ENCODE measurements at places on chromosomes 12 and 14.

DNA sequence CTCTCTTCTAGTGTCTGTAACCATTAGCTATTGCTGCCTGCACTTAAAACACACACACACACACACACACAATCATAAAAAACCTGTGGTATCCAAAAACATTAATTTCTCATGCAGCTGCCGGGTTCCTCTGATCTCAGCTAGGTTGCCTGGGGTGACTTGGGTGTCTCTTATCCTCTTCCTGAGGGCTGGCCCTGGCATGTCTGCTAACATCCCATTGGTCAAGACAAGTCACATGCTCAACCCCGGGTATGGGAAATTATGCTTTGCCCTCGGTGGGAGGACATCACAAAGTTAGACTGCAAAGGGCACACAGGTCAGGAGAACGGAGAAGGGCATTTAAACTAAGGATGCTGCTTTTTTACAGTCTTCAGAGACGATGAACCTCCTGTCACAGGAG, 55.7 kb downstream of the TRPV4 start:
- DNase-seq = peak; percentile 91

GRCh38 chr14:105385698-105386365, 12.5 kb upstream of the TEX22 start:
- no peak for DNase-seq

DNA sequence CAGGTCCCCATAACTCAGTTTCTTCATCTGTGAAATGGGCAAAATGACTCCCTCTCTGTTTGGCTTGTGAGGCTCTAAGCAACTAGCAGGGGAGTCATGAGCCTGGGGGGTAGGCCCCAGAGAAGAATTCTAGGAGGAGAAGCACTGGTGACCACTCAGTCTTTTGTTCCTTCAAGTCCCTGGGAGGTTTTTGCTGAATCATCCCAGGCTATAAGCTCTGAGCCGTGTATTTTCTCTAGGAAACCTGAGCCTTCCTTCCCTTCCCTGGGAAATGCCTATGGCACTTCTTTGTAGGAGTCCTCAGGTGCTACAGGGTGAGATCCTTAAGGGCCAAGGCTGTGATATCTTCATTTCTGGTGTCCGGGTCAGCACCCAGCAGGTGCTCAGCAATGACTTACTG, 4.5 kb downstream of the RPH3A start:
- no peak for DNase-seq

- no peak for DNase-seq
Measured at GRCh38 chr14:58118097-58118815, 33.8 kb downstream of the ARMH4 start.

- no peak for DNase-seq
Measured at GRCh38 chr12:122076743-122077495, 1.6 kb upstream of the MLXIP start.

- DNase-seq = no peak
Measured at GRCh38 chr14:80475074-80475473, 263.8 kb upstream of the DIO2 start.

GRCh38 chr12:25830456-25830855, 128.0 kb upstream of the RASSF8 start:
- DNase-seq = no peak

DNA sequence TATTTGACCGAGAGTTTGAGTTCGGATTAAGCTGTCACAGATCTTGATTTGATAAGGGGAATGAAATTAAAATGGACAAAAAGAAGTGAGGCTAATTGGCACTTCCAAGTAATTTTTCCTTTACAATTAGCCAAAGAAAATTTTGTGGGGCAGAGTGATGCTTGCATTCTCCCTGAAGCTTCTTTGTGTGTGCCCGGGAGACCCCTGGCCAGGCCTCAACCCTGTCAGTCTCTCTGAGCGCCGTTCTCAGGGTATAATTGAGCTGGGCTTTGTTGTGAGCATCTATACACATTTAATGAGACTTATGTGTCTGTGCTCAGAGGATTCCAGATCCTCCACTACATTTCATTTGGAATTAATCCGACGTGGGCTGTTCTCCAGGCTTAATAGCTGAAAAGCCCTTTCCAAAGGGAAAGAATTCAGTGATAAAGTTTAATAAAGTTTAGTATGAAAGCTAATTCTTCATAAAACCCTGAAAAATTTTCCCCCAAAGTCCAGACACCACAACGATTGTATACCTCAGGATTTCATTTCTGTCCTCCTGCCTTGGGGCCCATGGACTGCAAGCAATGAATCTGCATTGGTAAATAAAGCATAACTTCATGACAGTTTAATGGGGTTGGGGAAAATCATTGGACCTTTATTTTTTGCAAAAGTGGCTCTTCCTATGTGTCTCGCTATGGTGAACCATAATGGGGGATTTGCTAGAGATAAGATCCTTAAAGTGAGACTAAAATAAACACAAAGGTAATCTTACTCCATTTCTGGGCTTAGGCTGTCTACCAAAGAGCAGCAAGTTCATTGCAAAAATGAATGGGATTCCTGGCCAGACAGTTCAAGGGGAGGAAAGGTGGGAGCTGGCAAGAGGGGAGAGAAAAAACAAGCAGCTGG, 292.6 kb downstream of the C12orf75 start:
- no peak for DNase-seq

GRCh38 chr12:22543246-22544037, 900 bp downstream of the C2CD5 start:
- DNase-seq = peak; percentile 28

- no peak for DNase-seq
Measured at GRCh38 chr14:59320763-59321625, 132.5 kb downstream of the DAAM1 start.

DNA sequence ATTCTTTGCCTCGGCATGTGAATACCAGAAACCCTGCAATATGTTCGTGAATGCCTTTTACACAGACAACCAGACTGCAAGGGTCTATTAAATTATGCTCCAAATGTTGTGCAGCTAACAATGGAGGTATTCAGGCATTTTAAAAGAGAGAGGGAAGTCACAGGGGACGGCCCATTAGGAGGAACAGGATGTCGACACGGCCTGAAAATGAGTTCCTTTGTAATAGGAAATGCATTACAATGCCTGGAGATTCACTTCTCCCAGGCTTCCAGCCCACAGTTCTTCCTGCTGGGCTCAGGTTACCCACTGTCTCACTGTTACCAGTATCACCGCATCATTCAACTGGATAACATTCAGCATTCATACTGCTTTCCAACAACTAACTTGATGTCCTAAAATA, 2.5 kb downstream of the DUSP6 start:
- DNase-seq = no peak

DNA sequence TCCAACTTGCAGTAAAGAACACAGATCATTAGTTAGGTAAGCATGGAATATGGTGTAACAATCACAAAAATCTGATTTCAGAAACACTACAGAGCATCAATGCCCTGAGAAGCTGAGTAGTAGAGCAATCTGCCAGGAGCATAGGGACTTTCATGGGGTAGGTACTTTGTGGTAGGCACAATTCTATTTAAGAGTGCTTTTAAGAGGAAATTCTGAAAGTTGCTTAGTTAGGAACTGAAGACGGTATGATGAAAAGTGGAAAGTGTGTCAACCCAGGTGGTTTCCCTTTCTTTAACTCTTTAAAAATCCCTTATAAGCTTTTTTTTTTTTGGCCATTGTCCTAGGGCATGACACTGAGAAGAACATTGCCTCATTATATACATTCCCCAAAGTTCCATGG, 535.7 kb upstream of the FBXO33 start:
- no peak for DNase-seq

GRCh38 chr12:2835691-2836403, 1.0 kb upstream of the NRIP2 start:
- no peak for DNase-seq

GRCh38 chr14:51419685-51420084, 179.6 kb downstream of the TMX1 start:
- DNase-seq = peak; percentile 86

DNA sequence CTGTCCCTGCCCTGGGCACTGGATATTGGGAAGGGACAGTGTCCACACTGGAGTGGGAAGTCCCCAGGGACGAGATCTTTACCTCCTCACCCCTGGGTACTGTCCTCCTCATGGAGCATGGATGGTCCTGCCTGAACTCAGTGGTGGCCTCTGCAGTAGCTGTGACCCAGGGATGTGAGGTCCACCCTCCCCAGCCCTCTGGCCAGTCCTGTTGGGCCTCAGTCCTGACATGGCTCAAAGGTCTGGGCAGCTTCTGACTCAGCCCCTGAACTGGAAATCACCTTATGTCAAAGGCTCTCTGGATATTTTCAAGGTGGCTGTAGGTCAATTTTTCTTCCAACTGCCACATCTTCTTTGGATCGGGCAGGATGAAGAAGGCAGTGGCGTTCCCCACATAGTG, 24.4 kb downstream of the SERPINA1 start:
- no peak for DNase-seq

- no peak for DNase-seq
Measured at GRCh38 chr12:97536353-97536752, 73.7 kb downstream of the RMST start.

DNA sequence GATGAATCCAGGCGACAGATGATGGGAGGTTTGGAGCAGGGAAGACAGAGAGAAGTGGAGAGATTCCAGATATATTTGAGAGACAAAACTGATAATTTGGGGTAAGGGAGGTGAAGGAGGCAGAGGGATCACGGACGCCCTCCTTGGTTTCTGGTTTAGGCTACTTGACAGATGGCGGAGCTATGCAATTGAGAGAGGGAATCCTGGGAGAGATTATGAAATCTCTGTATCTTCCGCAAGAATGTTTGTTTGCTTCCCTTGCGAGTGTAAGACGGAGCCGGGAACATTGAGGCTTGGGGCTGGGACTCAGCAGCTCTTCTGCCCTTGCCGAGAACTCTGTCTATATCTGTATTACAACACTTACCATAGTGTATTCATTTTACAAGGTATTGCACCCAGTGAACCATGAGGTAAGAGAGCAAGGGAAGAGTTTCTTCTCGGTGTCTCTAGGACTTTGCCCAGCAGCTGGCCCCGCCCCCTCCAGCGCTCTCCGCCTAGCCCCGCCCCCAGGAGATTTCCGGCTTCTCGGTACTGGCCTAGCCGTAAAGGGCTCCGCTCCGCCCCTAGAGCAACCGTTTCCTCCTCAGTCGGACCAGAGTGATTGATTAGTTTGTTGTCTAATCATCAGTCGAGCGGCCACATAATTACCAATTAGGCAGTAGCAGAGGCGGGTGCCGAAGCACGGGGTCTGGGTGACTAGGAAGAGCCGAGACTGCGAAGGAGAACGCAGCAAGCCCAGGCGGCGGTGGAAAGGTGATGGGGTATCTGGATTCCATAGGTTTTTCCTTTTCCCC, at the start of gene PRR13:
PRR13 (plus strand) TSS at position 695 of the 794 bp plus-strand sequence. CDS start 981 bp downstream, outside the sequence.
- DNase-seq = peak; percentile 100

- DNase-seq = no peak
Measured at GRCh38 chr12:84357314-84357713, 555.3 kb downstream of the SLC6A15 start.

DNA sequence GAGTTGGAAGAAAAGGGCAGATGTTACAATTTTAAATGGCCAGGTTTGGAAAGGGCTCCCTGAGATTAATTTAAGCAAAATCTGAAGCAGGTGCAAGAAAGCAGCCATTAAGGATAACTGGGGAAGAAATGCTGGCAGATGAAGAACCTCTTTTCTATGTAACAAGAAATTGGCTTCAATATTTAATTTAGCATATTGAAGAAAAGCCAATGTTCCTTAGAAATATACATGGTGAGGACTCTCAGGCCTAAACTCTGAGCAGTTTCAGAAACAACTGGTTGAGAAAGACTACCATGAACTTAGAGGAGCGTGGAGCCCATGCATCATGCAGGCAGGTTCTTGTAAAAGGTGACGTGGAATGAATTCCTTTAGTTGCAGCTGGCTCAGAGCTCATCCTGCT, 152.8 kb downstream of the LRIG3 start:
- no peak for DNase-seq

DNA sequence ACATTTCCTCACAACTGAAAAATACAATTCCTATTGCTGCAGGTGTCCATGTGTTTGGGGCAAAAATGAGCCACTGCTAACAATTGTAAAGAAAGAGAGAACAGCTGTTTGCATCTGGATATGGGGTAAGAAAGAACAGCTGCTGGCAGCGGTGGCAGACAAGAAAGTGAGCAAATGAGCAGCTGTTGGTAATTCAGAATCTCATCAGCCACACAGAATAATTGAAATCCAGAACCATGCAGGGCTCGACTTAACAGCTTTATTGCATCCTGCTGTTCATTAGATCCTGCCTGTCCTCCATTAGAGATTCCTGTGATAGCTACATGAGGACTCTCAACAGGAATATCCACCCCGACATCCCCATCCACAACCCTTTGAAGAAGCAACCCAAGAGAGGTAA, 62.5 kb upstream of the TSPAN8 start:
- DNase-seq = no peak

DNA sequence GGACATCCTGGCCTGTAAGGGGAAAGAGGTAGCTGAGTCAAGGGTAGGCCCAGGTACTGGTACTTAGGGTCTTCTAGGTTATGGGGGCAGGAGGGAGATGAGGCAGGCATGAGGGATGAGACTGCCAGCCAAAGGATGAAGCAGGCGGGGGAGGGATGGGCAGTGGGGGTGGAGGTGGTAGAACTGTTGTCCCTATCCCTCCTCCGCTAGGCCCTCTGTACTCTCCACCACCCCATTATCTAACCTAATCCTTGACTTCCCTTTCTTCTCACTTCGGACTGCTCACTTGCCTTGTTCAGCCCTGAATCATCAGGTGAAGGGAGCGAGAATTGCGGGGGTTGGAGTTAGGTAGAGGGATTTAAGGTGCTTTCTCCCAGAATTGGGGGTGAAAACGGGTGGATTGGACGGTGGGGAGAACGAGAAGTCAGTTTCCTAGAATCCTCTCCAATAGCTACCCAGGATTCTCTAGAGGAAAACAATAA, 562 bp downstream of the PAN2 start:
- DNase-seq = no peak

- DNase-seq = no peak
Measured at GRCh38 chr12:55061024-55061423, 41.2 kb downstream of the NEUROD4 start.

- DNase-seq = no peak
Measured at GRCh38 chr12:4975574-4975973, 65.9 kb downstream of the KCNA1 start.

GRCh38 chr14:99779751-99780150, 13.5 kb upstream of the EML1 start:
- no peak for DNase-seq

- DNase-seq = no peak
Measured at GRCh38 chr12:124497039-124497438, 70.4 kb downstream of the NCOR2 start.

GRCh38 chr12:28629691-28630090, 439.4 kb downstream of the CCDC91 start:
- no peak for DNase-seq

Data from Jurkat, Clone E6-1 (cell line).